Psoas muscle (tissue), 8 donors: ENCODE measurements at places on chromosomes 5 and 9. TPM values are rescaled to one million over a fixed set of nuclear protein-coding genes. Genes with fewer than 3 reads are reported as not detected.
A peak's percentile ranks its signal among the peaks of the same experiment; 100 is the strongest.

The DNAI1 gene
- total RNA-seq: not detected

The APC gene
- 37.0 TPM for total RNA-seq

The TSSK1B gene
- not detected for total RNA-seq

The CCL27 gene
- not detected for total RNA-seq

The JAKMIP2 gene
- 0.02 TPM for total RNA-seq

The UBE2B gene
- 210 TPM for total RNA-seq

The SCGB3A2 gene
- not detected for total RNA-seq

The BAAT gene
- 0.15 TPM for total RNA-seq

The SPATA6L gene
- 0.22 TPM for total RNA-seq

The IL9 gene
- total RNA-seq: not detected

DNA sequence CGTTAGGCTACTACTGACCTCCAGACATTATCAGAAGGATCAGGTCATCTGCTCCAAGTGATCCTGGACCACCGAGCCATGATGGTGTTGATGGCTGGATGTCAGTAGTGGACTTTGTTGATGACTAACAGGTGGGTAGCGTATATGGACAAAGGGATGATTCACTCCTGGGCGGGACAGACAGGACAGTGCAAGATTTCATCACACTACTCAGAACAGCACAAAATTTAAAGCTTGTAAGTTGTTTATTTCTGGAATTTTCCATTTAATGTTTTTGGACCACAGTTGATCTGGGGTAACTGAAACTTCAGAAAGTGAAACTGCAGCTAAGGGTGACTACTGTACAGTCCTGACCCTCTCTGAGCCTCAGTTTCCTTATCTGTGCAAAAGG lies 12.7 kb downstream of the PDGFRB start:
- H3K4me1 ChIP-seq: peaks cover 10% of the 10 kb centered on the region
- no peaks in the 10 kb centered on the region for H3K27me3 ChIP-seq
- no peak for DNase-seq
- H3K36me3 ChIP-seq: no peaks in the 10 kb centered on the region
- H3K4me3 ChIP-seq: peak overlapping the region; percentile 38

DNA sequence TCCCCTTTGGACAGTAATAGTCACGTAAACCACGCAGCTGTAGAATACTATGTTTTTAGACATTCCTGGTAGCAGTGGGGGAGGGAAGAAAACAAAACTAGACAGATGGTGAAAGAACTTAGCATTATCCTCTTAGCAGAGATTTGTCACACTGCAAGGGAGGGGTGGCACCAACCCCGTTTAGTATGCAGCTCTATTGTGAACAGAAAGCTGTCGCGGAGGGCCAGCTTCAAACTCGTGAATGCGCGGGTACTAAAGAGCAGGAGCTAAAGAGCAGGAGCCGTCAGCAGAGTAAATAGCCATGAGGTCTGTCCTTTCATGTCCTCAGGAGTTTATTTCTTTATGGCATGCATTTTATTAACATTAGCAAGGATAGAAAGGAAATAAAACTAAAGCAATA lies 141.9 kb upstream of the SLC12A2 start:
- peaks cover 9% of the 10 kb centered on the region for H3K4me1 ChIP-seq
- peak overlapping the region; percentile 37 for H3K4me3 ChIP-seq
- H3K36me3 ChIP-seq: no peaks in the 10 kb centered on the region
- H3K27me3 ChIP-seq: no peaks in the 10 kb centered on the region
- peak overlapping the region; percentile 2 for H3K27ac ChIP-seq

DNA sequence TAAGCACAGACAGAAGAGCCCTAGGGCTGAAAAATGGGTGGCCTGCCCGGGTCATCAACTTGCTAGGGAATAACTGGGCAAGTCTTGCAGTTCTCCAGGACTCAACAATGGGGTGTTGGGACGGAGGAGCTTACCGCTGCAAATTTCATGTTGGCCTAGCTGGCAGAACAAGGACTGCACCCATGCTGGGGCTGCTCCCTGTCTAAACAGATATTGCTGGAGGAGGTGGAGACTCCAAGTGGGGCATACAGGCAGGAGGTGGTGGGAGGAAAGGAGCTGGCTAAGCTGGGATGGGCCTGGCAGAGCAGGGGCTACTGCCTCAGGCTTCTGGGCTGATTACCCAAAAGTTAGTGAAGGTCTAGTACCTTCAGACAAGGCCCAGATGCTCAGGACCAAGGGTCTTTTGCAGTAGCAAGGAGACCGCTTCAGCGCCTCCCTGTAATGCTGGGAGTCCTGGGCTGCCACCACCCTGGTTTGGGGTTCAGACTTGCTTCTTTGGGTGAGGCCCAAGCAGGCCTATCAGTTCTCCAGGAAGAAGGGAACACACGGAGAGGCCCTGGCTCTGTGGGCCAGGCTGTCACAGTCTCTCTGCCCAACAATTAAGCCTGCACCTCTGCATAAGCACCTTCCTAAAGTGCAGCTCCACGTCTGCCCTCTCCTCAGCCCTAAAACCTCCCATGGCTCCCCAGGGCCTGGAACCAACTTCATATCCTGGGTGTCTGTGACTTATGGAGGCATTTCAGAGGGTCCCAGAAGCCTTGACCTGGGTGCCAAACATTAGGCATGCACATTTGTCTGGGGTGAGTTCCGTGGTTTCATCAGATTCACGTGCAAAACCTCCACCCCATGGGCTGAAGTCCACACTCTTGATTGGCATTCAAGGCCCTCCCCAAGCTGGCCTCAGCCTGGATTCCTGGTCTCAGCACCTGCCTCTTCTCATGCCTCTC lies 24.2 kb upstream of the KIF12 start:
- no peak for DNase-seq
- H3K27ac ChIP-seq: no peak overlapping the region
- H3K4me1 ChIP-seq: no peaks in the 10 kb centered on the region
- H3K36me3 ChIP-seq: no peaks in the 10 kb centered on the region

DNA sequence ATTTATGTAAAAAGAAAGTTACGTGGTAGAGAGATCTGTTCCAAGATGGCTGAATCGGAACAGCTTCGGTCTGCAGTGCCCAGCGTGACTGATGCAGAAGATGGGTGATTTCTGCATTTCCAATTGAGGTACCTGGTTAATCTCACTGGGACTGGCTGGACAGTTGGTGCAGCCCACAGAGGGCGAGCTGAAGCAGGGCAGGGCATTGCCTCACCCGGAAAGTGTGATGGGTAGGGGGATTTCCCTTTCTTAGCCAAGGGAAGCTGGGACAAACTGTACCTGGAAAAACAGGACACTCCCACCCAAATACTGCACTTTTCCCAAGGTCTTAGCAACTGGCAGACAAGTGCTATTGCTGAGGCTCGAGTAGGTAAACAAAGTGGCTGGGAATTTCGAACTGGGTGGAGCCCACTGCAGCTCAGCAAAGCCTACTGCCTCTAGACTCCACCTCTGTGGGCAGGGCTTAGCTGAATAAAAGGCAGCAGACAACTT lies 13.1 kb upstream of the HSD17B4 start:
- no peak overlapping the region for H3K4me3 ChIP-seq
- no peaks in the 10 kb centered on the region for H3K36me3 ChIP-seq
- DNase-seq: no peak

GRCh38 chr5:32095261-32095671 lies 78.9 kb downstream of the GOLPH3 start:
- no peak for DNase-seq
- peaks cover 38% of the 10 kb centered on the region for H3K36me3 ChIP-seq
- no peak overlapping the region for H3K4me3 ChIP-seq
- peaks cover 23% of the 10 kb centered on the region for H3K4me1 ChIP-seq
- H3K27me3 ChIP-seq: no peaks in the 10 kb centered on the region

DNA sequence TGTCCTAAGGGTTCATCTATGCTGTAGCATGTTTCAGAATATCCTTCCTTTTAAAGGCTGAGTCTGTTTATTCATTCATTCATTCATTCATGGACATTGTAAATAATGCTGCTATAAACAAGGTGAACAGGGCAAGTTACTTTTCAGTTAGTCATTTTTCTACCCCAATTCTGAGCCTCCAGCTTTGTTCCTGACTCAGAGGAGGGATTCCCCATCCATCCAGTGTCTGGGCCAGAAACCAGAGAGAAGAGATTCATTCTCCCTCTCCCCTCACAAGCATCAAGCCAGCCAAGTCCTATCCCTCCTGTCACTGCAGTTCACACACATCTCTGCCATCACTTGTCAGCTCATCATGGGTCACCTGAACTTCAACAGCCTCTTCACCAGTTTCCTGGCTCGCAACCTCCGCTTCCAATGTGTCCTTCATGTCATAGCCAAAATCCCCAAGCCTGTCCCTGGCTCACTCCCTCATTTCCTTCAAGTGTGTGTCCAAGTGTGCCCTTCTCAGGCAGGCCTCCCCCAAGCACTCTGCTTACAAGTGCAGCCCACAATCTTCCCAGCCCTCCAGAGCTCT lies 203.0 kb downstream of the TTLL11 start:
- no peaks in the 10 kb centered on the region for H3K27me3 ChIP-seq
- no peak overlapping the region for H3K4me3 ChIP-seq
- H3K27ac ChIP-seq: no peak overlapping the region
- H3K36me3 ChIP-seq: no peaks in the 10 kb centered on the region

- H3K27ac ChIP-seq: no peak overlapping the region
- H3K36me3 ChIP-seq: no peaks in the 10 kb centered on the region
- H3K4me3 ChIP-seq: no peak overlapping the region
- DNase-seq: peak; percentile 54
Observed at GRCh38 chr5:175842951-175843793, 28.2 kb upstream of the CPLX2 start.

DNA sequence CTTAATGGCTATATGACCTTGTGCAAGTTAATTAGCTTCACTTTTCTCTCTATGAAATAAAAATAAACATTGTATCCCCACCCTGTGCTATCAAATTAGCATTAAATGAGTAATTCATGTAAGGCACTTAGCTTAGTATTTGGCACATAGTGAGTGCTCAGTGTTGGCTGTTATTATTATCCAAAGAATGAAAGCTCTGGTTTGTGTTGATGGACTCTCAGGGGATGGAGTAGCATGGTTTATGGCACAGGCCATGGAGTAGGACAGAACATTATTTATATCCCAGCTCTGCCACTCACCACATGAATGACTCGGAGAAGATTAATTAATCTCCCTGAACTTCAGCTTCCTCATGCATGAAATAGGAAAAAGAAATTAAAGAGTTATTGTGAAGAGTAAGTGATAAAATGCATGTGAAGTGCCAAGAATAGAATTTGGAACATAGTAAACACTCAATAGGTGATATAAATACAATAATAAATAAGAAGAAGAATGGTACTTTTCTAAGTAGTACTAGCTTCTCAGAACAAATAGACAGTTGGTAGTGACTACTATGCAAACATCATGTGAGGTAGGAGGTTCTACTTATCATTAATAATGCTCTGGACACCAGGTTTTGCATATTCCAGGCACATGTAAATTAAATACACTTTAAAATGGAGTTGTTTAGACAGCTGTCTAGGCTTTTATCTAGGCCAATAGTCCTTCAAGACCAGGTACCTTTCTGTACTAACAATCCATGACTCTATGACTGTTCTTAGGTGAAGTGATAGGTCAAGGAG lies 146.4 kb downstream of the GRIA1 start:
- no peaks in the 10 kb centered on the region for H3K4me1 ChIP-seq
- H3K4me3 ChIP-seq: no peak overlapping the region
- no peak overlapping the region for H3K27ac ChIP-seq
- H3K27me3 ChIP-seq: no peaks in the 10 kb centered on the region
- no peak for DNase-seq

GRCh38 chr9:114097613-114098020 lies 1.5 kb downstream of the KIF12 start:
- DNase-seq: no peak
- H3K27ac ChIP-seq: no peak overlapping the region
- H3K4me1 ChIP-seq: no peaks in the 10 kb centered on the region
- peak overlapping the region; percentile 65 for H3K4me3 ChIP-seq
- H3K36me3 ChIP-seq: no peaks in the 10 kb centered on the region
- no peaks in the 10 kb centered on the region for H3K27me3 ChIP-seq

- H3K27ac ChIP-seq: no peak overlapping the region
- no peaks in the 10 kb centered on the region for H3K4me1 ChIP-seq
- H3K27me3 ChIP-seq: no peaks in the 10 kb centered on the region
- no peak overlapping the region for H3K4me3 ChIP-seq
Observed at GRCh38 chr9:2389404-2389803, 232.2 kb upstream of the VLDLR start.

GRCh38 chr9:38006163-38006562 lies 62.9 kb downstream of the SHB start:
- H3K4me1 ChIP-seq: peaks cover 12% of the 10 kb centered on the region
- no peaks in the 10 kb centered on the region for H3K36me3 ChIP-seq
- no peak for DNase-seq
- no peak overlapping the region for H3K27ac ChIP-seq

DNA sequence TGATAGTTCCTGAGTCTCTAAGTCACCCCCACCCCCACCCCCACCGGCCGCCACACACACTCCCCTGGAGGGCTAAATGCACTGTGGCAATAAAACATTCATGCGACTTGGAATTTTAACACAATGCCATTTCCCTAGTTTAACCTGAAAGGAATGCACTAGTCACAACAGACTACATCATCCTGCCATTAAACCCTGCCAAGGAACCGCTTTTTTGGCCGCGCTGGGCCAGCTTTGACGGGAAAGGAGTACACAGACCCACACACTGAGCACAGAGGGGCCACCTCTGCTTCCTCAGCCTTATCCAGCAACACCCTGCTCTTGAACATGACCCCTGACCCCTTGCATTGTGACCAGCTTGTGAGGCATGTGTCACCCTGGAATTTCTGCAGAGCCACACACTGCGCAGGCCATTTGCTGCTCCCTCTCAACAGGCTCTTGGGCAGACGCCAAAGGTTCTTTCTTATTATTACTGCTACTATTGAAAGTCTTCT lies 165.3 kb downstream of the BNC2 start:
- H3K4me3 ChIP-seq: peak overlapping the region; percentile 61
- peaks cover 16% of the 10 kb centered on the region for H3K4me1 ChIP-seq
- peak overlapping the region; percentile 82 for H3K27ac ChIP-seq

- H3K36me3 ChIP-seq: no peaks in the 10 kb centered on the region
- H3K27ac ChIP-seq: no peak overlapping the region
- no peak overlapping the region for H3K4me3 ChIP-seq
- DNase-seq: no peak
- H3K4me1 ChIP-seq: no peaks in the 10 kb centered on the region
- H3K27me3 ChIP-seq: no peaks in the 10 kb centered on the region
Observed at GRCh38 chr5:79074641-79075040, 5.1 kb downstream of the BHMT2 start.

GRCh38 chr9:128819716-128820664 lies 1.7 kb downstream of the ENDOG start:
- peaks cover 47% of the 10 kb centered on the region for H3K36me3 ChIP-seq
- H3K4me1 ChIP-seq: peaks cover 14% of the 10 kb centered on the region

GRCh38 chr5:62369039-62369438 lies 34.7 kb downstream of the DIMT1 start:
- no peaks in the 10 kb centered on the region for H3K27me3 ChIP-seq
- DNase-seq: no peak
- H3K36me3 ChIP-seq: peaks cover 50% of the 10 kb centered on the region
- no peak overlapping the region for H3K27ac ChIP-seq
- no peaks in the 10 kb centered on the region for H3K4me1 ChIP-seq

- DNase-seq: no peak
- peaks cover 40% of the 10 kb centered on the region for H3K36me3 ChIP-seq
- no peak overlapping the region for H3K4me3 ChIP-seq
- peaks cover 7% of the 10 kb centered on the region for H3K4me1 ChIP-seq
Observed at GRCh38 chr9:129889941-129890717, 54.9 kb downstream of the USP20 start.

- H3K27me3 ChIP-seq: no peaks in the 10 kb centered on the region
- H3K4me1 ChIP-seq: no peaks in the 10 kb centered on the region
- H3K4me3 ChIP-seq: no peak overlapping the region
Observed at GRCh38 chr5:168022446-168023169, 268.8 kb upstream of the WWC1 start.

GRCh38 chr9:93010056-93010455 lies 48.4 kb upstream of the SUSD3 start:
- no peaks in the 10 kb centered on the region for H3K36me3 ChIP-seq
- no peaks in the 10 kb centered on the region for H3K4me1 ChIP-seq
- H3K4me3 ChIP-seq: no peak overlapping the region
- DNase-seq: no peak
